ENCODE measurements at places on chromosomes 2 and 18.

DNA sequence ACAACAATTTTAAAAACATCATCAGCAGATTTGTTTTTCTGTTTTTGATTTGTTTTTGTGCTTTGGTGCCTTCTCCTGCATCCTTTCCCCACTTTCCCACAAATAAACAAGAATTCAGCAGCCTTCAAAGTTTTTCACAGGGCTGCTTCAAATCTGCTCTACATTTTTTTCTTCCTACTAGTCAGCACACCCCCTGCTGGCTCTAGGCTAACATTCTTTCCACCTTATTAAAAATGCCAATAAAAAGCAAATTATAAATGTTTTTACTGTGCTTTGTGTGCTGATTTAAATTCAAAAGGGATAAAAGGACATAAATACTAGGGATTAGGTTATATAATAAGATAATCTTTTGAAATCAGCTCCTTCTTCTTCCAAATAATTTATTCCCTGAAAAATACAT, 6.2 kb upstream of the CNTNAP5 start:
- no peak for DNase-seq

GRCh38 chr2:218877891-218878290, 2.8 kb upstream of the WNT10A start:
- no peak for DNase-seq

DNA sequence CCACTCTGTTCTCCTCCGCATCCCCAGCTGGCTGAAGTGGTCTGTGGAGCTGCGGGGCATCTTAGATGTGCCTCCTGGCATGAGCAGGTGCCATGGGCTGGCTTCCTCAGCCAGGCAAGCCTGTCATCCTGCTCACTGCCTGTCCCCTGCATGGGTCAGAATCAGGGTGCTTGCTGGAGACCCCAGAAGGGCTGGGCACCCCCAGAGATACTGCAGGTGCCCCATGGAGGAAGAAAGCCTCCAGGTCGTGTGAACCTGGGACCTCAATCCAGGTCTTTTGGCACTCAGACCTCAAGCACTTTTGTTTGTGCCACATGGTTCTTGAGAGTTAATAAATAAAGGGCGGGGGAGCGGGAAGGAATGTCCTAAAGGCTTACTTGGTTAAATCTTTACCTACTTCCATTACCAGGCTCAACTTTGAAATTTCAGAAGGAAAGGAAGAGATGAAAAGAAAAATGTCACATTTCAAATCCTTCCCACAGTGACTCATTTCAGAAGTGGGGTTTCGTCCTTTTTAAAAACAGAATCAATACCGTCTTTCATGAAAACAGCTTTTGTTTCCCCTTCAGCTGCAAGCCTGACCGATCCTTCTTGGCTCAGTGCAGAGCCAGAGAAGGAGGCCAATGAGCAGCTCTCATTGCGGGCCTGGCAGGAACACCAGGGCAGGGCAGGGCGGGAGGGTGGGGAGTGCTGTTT, 69.9 kb downstream of the RHOB start:
- no peak for DNase-seq

- DNase-seq: no peak
Observed at GRCh38 chr18:43964666-43965065, 687.4 kb upstream of the SYT4 start.

DNA sequence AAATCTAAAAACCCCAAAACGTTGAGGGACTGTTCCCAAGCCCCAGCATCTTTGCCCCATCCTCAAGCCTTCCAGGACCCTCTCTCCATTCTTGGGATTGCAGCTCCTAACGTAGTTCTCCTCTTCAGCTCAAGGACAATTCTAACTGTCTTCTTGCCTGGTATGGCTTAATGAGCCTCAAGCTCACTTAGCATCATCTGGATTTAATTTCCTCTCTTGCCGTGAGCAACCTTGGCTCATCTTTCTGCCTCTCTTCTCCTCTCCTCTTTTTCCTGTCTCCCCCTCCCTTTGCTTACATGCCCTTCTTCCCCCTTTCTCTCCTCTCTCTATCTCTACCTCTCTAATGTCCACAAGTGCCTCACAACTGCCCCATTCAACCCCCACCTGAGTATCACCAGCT, 44.2 kb downstream of the TACR1 start:
- peak; percentile 11 for DNase-seq

GRCh38 chr2:229170171-229170570, 100.9 kb downstream of the PID1 start:
- no peak for DNase-seq

GRCh38 chr2:201151127-201151981, 31.6 kb upstream of the CASP10 start:
- DNase-seq: peak; percentile 86

GRCh38 chr18:31398191-31398590, 21.6 kb downstream of the DSG4 start:
- no peak for DNase-seq
